ENCODE measurements at places on chromosomes 3 and 15.
A peak's percentile ranks its signal among the peaks of the same experiment; 100 is the strongest.

- DNase-seq = no peak
These were observed 445.7 kb upstream of the BCHE start for GRCh38 chr3:166282931-166283330.

DNA sequence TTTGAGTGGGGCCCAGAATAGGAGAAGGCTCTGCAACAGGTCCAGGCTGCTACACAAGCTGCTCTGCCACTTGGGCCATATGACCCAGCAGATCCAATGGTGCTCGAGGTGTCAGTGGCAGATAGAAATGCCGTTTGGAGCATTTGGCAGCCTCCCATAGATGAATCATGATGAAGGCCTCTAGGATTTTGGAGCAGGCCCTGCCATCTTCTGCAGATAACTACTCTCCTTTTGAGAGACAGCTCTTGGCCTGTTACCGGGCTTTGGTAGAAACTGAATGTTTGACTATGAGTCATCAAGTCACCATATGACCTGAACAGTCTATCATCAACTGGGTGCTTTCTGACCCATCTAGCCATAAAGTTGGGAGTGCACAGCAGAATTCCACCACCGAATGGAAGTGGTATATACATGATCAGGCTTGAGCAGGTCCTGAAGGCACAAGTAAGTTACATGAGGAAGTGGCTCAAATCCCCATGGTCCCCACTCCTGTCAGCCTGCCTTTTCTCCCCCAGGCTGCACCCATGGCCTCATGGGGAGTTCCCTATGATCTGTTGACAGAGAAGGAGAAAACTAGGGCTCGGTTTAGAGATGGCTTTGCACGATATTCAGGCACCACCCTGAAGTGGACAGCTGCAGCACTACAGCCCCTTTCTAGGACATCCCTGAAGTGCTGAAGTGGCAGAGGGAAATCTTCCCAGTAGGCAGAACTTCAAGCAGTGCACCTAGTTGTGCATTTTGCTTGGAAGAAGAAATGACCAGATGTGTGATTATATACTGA, 971.4 kb downstream of the MCTP2 start:
- DNase-seq = no peak

DNA sequence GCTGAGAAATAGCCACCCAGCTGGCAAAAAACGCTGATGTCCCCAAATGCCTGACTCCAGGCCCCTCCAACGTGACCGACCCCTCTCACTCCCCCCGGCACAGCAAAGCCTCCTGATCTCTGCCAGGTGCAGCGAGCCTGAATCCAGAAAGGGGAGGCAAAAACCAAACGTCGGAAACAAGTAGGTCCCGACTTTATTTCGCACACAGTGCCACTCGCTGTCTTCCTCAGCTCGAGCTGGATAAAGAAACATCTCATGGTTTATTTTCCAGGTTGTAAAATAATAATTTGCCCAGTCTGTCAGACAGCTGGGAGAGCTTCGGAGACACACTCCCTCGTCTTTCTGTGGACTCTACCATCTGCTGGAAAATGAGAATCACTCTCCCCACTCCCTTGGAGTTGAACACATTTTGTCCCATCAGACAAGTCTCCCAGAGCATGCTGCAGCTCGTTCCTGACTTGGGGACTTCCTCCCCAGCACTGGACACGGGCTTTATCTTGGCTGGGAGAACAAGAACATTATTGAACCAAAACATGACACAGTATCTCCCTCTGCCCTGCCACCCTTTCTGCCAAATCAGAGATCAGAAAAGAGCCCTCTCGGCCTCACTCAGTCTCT, 142.8 kb downstream of the NUP210 start:
- no peak for DNase-seq

DNA sequence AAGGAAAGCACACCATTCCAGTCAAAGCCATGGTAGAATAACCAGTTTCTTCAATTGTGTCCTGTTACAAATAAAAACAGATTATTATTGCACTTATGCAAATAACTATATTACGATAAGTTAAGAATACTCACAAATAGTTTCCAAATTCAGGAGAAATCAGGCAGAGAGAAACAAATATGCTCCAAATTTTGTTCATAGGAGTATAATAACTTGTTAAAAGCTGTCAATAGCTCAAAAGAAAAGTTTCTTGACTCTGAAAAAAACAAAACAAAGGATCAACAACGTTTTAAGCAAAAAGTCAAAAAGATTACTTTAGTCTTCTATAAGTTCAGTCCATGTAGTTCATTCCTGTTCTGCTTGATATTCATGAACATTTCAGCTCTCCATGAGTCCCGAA, 59.7 kb upstream of the BDH1 start:
- DNase-seq = no peak

GRCh38 chr3:188214442-188214841, 60.5 kb downstream of the LPP start:
- peak; percentile 44 for DNase-seq

GRCh38 chr3:185401319-185401955, 38.5 kb downstream of the MAP3K13 start:
- no peak for DNase-seq

DNA sequence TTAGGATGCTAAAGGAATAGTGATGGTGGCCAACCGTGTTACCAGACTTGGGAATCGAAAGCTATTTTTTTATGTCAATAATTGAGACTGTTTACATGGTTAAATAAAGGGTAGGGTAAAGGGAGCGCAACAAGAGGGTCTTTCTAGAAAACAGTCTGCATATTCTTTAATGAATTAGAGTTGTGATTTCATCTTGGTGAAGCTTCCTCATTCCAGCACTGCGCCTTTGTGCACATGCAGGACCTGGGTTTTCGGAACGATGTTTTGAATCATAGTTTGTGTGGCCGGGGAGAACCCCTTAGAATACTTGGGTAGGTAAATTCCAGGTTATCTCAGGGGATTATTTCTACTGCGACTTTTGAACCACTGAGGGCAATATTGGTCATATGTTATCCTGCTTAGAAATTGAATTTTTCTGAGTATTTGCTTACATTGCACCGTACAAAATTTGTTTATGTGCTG, 1.3 kb downstream of the PIK3CA start:
- DNase-seq = no peak

DNA sequence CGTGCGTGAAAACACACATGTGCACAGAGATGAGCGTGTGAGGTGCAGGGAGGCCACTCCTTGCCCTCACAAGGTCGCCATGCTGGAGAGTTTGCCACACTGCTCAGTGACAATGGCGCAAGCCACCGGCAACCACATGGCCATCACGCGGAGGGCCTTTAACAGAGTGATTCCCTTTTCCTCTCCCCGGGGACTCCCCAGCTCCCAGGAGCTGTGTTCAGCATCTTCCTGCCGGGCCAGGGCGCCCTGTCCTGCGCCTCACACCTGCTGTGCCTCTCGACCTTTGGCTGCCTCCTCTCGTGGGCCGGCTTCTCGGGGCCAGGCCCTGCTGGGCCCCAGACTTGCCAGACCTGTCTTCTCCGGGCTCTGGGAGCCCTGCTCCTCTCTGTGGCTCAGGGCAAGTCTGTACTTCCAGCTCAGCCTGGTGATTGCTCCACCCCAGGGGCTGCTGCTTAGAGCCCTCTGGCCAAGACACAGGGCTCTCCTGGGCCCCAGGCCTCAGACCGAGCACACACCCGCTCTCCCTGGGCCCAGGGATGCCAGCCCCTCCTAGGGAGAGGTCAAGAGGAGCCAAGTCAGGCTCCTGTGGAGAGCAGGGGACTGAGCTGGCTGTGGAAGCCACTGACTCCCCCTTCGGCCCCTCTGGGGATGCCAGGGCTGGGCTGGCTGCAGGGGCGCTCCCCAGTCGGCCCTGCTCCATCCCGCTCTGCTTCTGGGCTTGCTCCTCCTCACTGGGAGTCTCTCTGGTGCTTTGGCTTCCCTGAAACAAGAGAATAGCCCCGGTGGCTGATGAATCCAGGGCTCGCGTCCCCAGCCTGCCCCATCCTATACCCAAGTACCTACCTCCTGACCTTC, 5.6 kb downstream of the CCDC9B start:
- DNase-seq = no peak

DNA sequence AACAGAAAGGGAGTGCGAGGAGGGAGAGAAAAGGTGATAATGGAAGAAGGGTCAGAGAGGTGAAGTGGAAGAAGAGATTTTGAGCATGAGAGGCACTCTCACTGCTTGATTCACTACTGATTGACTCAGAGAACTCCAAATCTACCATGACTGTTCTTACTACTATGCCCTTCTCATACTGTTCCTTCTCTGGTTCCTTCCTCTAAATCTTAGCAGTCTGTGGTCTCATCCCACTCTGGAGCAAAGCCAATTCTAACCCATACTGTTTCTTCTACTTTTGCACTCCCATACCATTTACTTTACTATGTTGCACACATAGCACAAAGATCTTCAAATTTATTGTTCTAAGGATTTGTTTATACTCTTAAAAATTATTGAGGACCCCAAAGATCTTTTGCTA, 100.8 kb downstream of the DTWD1 start:
- DNase-seq = no peak

- no peak for DNase-seq
These were observed 42.0 kb upstream of the SCAANT1 start for GRCh38 chr3:63954182-63954581.
